ENCODE measurements at places on chromosomes 16 and 17.

- no peak for DNase-seq
Observed at GRCh38 chr16:87550495-87550961, 51.8 kb upstream of the JPH3 start.

DNA sequence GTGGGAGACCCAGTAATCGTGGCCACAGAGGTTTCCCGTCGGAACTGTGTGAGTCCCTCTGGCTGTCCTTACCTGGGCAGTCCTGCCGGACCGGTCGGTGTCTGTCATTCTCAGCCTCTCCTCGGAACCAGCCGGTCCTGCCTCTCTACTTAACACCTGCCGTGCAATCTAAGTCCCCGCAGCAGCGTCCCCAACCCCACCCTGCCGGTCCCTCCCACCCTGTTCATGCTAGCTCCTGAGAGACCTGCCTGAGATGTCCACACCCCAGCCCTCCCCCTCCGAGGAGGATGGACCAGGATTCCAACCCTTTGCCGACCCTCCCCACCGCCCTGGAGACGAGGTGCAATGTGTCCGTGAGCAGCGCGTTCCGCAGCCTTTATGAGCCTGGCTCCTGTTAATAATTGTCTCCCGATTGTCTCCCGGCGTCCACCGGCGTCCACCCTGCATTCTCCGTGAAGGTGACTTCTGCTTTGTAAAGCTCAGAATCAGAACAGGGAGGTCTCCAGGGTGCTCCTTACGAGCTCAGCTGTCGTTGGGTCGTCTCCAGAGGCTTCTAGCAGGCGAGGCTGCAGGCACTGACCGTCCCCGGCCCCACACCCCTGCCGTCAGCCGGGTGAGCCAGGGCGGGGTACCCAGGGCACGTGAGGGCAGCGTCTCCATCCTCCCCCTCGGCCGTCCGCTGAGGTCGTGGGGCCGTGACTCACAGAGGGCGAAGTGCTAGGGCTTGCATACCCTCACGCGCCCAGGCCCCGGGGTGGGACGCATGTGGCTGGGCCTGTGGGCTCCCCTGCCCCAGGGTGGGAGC lies 10.1 kb downstream of the METRNL start:
- DNase-seq, result no peak

- no peak for DNase-seq
Observed at GRCh38 chr17:69947027-69947759, 127.8 kb upstream of the KCNJ16 start.

DNA sequence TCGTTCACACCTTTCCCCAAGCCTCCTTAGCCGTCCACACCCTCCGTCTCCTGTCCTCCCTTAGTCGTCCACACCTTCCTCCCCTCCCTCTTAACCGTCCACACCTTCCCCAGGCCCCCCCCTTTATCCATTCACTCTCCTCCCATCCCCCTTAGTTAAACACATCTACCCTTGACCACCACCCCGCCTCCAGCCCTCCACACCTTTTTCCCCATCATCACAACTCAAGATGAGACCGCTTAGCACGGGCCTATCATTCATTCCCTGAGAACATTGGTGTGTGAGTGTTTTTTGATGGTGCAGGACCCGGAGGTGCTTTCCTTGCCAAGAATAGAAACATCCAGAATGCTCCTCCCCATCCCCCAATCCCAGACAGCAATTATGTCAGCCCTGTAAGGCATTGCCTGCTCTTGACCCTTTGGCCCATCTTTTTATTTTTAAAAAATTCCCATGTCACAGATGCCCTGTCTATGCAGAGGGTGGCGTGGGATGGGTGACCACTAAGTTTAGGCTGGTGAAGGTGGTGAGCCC lies 1.4 kb downstream of the TENT4B start:
- DNase-seq, result peak; percentile 44

DNA sequence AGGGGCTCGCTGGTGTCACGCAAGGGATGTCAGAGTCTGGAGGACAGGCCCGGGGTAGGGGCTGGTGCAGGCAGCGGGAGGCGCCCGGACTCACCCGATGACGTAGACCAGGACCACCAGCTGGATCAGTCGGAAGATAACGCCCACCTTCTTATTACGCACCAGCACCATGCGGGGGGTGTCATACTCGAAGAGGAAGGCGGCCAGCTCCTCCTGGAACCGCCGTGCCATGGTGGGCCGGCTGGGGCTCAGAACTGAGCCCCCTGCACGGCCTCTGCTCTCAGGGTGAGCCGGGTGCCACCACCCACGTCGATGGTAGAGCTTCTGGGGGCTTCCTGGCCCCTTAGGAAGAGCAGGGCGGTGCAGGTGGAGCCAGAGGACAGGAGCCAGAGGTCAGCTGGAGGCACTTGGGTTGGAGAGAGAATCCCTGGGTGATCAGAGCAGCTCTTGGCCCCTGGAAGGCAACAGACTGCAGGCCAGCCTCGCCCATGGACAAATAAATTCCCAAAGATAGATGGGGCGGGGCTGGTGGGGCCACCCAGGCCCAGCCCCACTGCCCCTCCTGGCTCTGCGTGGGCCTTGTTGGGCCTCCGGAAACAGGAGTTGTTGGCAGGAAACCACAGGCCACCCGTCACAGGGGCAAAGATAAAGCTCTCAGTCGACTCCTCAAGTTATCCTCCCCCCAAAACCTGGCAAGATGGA lies at the start of gene P2RX1:
TSS of gene P2RX1 (minus strand) at position 471 of the 702 bp plus-strand sequence. CDS start at position 231, 240 bp downstream.
- no peak for DNase-seq

DNA sequence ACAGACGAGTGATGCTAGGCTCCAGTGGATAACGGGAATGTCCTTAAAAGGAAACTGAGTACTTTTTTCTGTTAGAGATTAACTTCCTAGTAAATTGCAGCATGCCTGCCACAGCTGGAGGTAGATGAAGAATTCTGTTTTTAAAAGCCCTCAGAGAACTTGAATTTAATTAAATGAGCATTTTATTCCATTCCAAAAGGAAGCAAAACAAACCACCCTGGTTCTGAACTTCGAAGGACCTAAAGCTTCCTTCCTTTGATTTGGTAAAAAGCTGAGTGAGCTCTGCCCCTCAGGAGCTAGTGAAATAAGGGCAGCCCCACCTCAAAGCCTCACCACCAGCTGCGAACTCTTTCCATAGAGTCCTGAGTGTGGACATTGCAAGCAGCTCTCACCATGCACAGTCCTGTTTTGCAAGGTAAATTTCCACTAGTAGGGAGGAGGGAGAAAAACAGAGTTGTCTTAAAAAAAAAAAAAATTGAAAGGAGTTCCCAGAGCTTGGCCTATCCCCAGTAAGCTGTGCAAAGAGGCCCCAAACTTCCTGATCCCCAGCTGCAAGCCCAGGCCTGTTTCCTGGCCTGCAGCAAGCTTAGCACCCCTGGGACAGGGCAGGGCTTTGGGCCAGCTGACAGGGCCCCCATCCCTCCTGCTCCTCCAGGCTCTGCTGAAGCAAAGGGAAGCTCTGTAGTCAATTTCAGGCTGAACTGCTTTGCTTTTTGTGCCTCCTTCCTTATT lies 11.2 kb downstream of the CHD9NB start:
- no peak for DNase-seq

GRCh38 chr16:84095466-84095865 lies 21.3 kb downstream of the MBTPS1 start:
- DNase-seq, result no peak

DNA sequence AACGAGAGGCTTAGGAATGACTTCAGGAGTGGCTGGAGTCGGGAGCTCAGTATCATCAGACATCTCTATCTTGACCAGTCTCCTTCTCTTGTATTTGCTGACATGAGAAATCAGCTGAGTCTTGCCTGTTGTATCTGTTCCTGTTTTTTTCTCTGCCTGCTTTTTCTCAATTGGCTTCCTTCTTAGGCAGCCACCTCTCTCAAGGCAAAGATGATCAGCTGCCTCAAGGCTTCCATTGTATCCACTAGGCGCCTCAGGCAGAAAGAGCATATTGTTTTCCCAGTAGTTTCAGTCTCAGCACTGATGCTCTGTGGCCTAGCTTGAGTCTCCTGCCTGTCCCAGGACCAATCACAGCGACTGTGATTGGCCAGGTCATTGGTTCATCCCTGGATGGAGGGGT lies 306.2 kb downstream of the CPPED1 start:
- peak; percentile 44 for DNase-seq

DNA sequence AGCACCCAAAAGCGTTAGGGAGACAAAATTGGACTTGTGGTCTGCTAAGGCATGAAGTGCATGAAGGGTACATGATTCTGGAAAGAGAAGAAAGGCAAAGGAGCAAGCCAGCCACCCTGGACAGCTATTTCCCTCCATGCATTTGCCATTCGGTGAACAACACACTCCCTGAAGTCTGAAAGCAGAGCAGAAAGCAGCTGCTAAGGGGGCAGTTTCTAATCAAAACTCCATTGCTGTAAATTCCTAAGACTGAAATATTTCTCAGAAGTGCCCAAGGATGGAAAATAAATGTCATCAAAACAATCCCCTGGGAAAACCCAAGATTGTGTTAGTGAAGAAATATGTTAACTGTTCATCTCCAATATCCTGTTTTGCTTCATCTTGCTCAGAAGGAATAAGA lies 44.3 kb downstream of the PMP22 start:
- no peak for DNase-seq

DNA sequence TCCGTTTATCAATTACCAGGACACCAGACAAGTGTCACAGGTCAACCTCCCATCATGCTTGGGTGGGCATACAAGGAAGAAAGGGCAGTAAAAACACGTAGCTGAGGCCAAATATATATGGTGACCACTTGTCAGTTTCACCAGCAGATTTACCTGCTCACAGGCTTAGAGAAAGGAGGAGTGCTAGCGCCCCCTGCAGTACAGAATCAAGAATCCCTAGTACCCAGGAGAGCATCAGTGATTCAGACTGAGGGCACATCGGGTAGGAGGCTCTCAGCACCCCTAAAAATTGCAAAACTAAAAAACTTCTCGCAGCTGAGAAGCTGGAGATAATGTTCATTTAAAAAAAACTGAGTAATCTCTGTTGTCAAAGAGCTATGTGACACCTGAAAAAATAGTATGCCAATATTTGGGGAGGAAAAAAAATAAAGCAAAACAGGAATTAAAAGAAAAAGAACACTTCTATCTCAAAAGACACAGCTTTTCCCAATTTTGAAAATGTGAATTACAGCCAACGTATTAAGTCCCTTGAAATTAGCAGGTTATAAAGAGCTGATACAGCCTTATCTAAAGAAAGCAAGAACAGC lies 21.2 kb upstream of the MON1B start:
- DNase-seq, result no peak

DNA sequence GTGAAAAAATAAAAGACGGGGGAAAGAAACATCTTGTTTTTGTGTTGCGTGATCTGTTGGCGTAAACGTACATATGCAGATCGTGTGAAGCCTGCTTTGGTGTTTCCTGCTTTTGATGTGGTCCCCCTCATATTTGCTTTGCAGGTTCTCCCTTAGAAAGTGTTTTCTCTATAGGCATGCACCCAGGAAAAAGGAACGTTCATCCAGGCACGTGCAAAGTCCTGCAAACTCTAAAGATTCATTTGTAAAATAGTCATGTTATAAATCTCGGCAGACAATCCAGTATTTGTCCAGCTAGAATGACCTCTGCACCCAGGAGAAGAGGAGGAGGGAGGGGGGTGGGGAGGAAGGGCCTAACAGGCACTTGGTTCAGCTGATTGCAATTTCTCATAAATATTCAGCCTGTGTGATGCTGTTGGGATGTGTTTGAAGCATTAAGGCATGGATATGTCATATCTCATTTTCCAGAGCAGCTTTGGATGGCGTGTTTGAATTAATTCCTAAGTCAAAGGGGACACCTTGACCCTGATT lies 40.3 kb upstream of the DDX52 start:
- no peak for DNase-seq

DNA sequence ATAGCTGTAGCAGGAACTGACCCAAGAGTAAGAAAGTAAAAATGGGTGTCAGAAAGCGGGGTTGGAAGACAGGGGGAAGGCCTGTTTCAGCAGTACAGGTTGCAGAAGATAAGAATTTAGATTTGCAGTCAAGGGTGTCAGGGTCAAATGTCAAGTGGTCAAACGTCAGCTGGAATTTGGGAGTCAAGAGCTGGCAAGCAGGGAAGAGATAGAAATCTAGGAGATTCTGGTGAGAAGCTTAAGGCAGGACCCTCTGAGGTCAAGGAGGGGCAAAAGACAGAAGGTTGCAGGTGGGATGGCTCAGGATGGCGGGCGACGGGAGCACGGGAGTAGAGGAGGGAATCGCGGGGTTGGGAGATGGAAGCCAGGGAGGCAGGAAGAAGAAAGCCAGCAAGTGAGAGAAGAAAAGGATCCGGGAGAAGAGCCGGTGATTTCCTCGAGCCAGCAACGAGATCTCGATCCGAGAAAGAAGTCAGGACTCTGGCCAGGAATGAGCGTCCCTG lies 335 bp downstream of the SLC25A35 start:
- DNase-seq, result no peak

- no peak for DNase-seq
Observed at GRCh38 chr17:67315865-67316264, 50.5 kb downstream of the PSMD12 start.

- DNase-seq, result peak; percentile 86
Observed at GRCh38 chr17:7667656-7668406, 17.1 kb downstream of the ATP1B2 start.

DNA sequence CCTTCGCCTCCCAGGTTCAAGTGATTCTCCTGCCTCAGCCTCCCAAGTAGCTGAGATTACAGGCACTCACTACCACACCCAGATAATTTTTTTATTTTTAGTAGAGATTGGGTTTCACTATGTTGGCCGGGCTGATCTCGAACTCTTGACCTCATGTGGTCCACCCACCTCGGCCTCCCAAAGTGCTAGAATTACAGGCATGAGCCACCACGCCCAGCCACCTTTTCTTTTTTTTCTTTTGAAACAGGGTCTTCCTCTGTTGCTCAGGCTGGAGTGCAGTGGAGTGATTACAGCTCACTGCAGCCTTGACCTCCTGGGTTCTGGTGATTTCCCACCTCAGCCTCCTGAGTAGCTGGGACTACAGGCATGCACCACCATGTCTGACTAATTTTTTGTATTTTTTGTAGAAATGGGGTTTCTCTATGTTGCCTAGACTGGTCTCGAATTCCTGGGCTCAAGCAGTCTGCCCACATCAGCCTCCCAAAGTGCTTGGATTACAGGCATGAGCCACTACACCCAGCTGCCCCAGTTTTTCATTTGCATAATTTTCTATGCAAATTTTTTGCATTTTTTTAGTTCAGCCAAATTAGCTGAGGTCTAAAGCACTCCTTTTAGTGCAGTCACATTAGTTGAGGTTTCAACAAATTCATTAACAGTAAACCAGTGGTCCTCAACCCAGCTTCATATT lies 11.3 kb downstream of the WWP2 start:
- DNase-seq, result no peak

DNA sequence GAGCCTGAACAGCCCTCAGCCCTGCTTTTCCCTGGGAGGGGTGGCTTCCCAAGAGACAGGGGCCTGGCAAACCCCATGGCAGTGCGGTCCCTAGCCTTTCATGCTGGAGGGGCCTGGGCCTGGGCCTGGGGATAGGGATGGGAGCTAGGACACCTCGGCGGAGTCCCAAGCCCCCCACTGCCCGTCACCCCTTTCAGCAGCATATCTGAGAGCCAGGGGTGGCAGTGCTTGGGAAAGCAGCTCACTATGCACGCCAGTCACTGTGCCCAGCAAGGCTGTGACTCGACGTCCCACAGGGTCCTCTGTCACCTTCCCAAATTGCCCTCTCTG lies 612 bp upstream of the SLC47A2 start:
- no peak for DNase-seq

- DNase-seq, result no peak
Observed at GRCh38 chr17:64178011-64178825, 48.3 kb upstream of the ERN1 start.

GRCh38 chr17:30555942-30556341 lies 78.7 kb downstream of the GOSR1 start:
- no peak for DNase-seq

GRCh38 chr17:68957944-68958343 lies 2.8 kb upstream of the ABCA8 start:
- no peak for DNase-seq

- no peak for DNase-seq
Observed at GRCh38 chr16:46826631-46827030, 4.3 kb downstream of the C16orf87 start.
